Fibroblast of upper back skin (primary cell): ENCODE measurements at places on chromosomes 12 and 14.

DNA sequence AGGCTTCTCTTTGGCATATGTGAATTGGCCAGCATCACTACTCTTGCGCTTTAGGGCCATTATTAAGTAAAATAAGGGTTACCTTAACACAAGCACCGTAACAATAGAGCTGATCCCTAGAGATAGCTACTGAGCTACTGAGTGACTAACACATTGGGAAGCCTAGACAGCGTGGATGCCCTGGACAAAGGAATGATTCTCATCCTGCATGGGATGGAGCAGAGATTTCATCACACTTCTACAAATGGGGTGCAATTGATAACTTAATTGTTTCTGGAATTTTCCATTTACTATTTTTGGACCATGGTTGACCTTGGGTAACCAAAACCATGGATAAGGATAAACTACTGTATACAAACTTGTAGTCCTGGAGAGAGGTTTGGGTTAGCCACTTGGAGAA lies 57.1 kb downstream of the FBXO34 start:
- peak; percentile 58 for DNase-seq

DNA sequence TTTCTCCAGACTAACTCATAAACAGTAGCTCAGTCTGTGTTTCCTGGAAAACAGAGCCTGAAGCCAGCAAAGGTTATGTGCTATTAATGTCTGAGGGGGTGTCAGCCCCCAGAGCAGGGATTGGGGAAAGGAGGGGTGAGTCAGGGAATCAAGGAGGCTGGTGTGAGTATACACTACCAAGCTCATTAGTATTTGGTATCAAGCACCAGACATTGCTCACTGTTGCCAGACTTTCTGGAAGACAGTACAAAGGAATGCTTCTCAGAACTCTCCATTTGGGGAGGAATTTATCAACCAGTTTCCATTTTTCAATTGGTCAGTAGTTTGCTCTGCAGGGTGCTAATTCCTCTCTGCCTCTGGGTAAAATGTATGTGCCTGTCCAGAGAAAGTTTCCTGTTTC lies 443.4 kb downstream of the GLT1D1 start:
- no peak for DNase-seq

- DNase-seq, result no peak
These were observed 264.6 kb upstream of the TMTC1 start for GRCh38 chr12:30048371-30048770.

- no peak for DNase-seq
These were observed 56.3 kb downstream of the ASCL1 start for GRCh38 chr12:103013741-103014300.

DNA sequence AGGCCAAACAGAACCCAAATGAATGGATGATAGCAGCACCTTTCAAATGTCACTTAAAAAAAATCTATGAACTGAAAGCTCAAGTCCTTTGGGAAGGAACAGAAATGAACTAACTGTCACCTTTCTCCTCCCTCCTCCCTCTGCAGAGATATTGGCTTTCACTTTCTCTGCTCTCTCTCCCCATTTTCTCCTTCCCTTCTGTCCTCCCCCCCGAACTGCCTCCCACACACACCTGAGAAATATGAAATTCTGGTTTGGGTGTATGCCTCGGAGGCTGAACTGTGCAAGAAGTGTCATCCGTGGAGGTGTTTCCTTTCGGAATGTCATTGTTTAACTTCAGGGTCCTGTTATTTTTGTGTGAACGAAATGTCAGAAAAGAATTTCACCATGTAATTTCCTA lies 87.8 kb downstream of the NEDD1 start:
- no peak for DNase-seq

- DNase-seq, result no peak
These were observed 82.5 kb upstream of the HOXC13 start for GRCh38 chr12:53856132-53856531.

- DNase-seq, result no peak
These were observed 19.0 kb upstream of the FOXN3 start for GRCh38 chr14:89435892-89436656.

DNA sequence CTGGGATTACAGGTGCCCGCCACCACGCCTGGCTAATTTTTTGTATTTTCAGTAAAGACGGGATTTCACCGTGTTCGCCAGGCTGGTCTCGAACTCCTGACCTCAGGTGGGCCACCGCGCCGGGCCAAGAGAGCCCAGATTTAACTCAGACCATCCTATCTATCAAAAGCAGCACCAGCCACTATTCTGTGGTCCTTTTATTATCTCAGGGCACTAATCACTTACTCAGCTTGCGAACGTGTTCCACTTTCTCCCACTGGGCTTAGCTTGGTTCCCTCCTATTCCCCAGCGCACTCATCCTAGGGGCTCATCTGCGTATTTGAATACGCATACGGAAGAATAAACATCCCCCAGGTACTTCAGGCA lies 16.2 kb upstream of the AACS start:
- DNase-seq, result no peak

GRCh38 chr12:76020731-76021672 lies 10.6 kb downstream of the PHLDA1 start:
- peak; percentile 97 for DNase-seq
